ENCODE measurements at places on chromosomes 5 and 9.

- DNase-seq, result peak; percentile 68
These were observed 9.9 kb downstream of the PTCH1 start for GRCh38 chr9:95506678-95507463.

DNA sequence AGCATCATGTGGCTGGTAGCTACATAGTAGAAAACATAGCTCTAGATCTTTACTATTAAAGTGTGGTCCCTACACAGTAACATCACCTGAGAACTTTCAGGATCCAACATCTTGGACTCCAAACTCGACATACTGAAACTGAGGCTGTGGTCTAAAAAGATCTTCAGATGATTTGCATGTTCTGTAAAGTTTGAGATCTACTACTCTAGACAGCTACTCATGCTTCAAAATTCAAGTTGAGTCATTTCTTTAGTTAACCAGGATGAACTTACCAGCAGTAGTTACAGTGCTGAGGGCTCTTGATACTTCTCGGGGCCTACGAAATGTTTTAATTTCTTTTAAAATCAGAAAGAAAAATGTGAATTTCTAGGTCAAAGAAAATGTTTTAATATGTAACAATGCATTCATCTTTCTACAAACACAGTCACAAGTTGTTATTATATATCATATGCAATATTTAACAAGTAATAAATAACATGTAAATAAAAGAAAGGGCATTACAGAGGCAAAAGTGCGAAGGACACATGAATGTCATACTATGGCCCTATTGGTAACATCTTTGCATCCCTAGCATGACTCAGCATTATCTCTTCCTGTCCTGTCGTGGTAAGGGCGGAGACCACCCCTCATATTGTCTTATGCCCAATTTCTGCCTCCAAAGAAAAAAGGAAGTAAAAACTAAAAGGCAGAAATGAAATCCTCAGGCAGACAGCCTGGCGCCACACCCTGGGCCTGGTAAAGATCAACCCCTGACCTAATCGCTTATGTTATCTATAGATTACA, 563.9 kb upstream of the TLE4 start:
- no peak for DNase-seq

DNA sequence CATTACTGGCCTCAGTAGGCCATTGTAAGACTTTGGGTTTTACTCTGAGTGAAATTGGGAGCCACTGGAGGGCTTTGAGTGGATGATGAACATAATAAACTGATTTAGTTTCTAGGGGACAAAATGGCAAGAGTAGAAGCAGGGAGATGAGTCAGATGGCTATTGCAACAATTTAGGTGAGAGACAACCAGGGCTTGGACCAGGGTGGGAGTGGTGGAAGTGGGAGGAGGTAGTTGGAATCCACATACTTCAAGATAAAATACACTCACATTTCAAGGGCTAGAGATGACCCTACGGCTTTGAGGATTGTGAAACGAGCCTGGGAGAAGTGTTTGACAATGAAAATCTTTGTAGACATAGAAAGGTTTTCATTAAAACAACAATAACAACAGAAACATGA, 136.3 kb downstream of the ACTBL2 start:
- no peak for DNase-seq

GRCh38 chr5:82277613-82277986, 554 bp downstream of the RPS23 start:
- DNase-seq, result peak; percentile 20
